ENCODE measurements at places on chromosomes 16 and 17.
A peak's percentile ranks its signal among the peaks of the same experiment; 100 is the strongest.

GRCh38 chr17:42247734-42248133 is 28.5 kb downstream of the STAT5B start:
- no peak for DNase-seq

DNA sequence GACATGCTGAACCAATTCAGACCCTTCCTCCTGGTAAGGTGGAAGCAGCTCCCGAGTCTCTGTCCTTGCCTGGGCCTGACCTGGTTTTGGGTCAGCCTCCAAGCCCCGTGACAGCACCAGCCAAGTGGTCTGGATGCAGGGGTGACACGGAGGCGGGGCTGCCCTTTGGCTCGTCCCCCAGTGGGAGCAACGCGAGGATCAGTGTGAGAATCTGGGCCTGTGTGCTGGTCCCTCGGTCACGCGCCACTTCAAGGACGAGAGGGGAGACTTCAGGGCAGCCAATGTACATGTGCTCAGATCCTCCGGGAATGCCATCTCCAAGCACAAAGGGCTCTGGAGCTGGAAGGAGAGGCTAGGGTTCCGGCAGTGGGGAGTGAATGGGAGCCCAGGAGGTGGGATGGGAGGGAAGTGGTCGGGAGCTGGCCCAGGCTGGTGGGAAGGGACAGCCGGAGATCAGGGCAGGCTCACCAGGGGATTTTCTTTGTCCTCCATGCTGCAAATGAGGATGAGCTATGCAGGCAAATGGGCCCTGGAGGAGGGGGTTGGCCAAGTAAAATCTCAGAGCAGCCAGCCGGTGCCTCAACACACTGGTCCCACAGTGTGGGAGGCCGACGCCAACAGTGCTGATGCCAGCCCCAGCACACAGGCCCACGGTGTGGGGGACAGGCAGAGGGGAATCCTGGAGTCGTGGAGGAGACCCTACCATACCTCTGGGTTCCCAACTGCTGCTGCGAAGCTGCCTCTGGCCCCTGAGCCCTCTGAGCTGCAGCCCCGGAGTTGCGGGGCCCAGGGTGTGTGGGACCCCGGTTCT is 4.2 kb upstream of the NDRG4 start:
- DNase-seq, result no peak

DNA sequence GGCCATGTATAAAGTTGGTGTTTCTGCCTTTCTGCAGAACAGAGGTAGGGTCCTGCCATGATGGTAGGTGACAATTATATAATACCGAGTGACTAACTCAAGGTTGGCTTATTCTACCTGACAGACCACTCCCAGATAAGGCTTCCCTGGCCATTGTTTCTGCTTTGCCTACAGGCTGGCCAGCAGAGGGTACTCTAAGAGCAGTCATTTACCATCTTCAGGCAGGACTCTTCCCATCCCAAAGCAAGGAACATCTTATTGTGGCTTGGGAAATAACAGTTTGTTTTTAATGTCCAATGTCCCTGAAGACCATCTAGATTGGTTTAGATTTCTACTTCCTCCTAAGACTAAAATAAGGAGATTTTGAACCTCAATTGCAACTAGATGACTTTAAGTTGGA is 74.1 kb downstream of the SNX11 start:
- no peak for DNase-seq

GRCh38 chr17:40848583-40849235 is 18.3 kb downstream of the KRT12 start:
- DNase-seq, result no peak

DNA sequence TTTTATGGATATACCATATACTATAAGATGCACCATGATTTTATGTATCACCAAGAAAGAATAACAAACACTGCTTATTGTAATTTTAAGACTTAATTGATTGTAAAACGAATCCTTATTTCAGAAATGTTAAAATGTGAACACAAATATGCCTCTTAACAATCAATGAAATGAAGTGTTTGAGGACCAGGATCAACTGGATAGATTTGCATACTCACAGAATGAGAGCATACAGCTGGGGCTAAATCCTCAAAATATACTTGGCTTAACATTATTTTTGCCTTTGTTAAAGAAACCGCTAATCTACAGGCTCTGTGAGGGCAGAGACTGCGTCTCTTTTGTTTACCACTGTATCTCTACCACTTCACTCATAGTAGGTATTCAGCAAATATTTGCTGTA is 93.6 kb downstream of the SPACA3 start:
- no peak for DNase-seq

DNA sequence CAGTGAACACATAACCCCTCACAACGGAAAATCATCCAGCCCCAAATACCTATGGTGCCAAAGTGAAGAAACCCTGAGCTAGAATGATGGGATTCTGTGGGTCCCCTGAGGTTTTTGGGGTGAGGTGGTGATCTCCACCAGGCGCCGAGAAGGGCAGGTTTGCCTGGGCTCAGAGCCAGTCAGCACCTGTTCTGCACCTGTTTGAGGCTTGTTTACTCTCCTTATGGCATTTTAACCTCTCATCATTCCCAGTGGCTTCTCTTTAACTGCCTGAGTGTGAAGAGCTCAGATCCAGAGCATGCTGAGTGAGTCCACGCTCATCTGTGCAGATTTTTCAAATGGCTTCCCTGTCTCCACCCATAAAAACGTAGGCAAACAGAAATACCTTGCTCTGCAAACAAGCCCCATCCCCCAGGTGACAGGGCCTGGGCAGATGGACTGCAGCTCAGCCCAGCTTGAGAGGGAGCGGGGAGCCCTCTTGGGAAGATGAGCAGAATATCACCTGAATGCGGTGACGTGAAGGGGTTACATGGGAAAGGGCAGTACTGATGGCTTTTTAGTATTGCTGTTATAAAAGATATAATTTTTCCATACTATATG is 40.1 kb upstream of the CLEC19A start:
- DNase-seq, result no peak

DNA sequence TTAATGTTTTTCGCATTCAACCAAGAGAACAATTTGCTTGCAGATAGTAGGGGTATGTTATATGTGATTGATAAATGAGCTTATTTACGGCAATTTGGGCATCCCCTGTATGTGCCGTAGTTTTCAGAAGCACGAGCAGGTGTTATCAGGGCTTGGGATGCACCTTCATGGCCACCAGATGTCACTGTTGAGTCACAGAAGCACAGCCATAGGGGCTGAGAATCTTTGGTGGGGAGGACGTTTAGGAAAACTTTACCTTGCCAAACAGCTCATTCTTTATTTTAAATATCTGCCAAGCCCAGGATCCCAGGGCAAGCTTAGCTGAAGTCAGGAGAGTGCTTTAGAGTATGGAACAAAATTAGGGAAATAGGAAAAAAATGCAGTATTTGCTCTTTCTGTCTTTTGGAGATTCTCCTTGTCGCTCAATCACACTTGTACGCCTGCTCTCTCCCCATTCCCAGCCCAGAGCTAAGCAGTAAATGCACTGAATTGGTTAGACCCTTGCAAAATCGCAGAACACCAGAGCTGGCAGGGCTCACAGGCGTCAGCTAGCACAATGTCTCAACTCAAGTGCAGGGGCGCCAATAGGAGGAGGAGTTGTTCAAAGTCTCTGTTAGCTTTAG is 93.6 kb upstream of the MPHOSPH6 start:
- DNase-seq, result peak; percentile 61

GRCh38 chr16:2820836-2821486 is 3.9 kb downstream of the PRSS21 start:
- DNase-seq, result no peak

- DNase-seq, result peak; percentile 22
Measured at GRCh38 chr16:68247400-68247799, 2.2 kb downstream of the PLA2G15 start.

DNA sequence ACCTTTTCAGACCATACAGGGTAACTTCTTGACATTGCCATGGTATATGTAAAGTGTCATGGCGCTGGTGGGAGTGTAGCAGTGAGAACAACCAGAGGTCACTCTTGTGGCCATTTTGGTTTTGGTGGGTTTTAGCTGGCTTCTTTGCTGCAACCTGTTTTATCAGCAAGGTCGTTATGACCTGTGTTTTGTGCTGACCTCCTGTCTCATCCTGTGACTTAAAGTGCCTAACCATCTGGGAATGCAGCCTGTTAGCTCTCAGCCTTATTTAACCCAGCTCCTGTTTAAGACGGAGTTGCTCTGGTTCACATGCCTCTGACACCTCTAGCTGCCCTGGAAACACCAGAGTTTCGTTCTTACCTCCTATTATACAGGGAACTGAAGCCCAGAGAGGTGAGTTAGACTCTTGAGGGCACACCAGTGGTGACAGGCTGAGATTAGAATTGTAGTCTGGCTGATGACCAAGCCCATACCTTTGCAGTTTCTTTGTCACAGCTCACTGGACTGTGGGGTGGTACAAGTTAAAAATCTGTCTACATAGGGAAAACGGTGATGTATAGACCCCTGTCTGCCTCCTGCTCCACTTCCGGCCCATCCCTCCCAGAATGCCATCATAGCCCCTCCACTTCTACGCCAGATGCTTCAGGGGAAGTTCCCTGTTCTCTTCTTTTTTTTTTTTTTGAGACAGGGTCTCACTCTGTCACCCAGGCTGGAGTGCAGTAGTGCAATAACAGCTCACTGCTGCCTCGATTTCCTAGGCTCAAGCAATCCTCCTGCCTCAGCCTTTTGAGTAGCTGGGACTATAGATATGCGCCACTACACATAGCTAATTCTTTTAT is 21.0 kb downstream of the KSR1 start:
- DNase-seq, result no peak

DNA sequence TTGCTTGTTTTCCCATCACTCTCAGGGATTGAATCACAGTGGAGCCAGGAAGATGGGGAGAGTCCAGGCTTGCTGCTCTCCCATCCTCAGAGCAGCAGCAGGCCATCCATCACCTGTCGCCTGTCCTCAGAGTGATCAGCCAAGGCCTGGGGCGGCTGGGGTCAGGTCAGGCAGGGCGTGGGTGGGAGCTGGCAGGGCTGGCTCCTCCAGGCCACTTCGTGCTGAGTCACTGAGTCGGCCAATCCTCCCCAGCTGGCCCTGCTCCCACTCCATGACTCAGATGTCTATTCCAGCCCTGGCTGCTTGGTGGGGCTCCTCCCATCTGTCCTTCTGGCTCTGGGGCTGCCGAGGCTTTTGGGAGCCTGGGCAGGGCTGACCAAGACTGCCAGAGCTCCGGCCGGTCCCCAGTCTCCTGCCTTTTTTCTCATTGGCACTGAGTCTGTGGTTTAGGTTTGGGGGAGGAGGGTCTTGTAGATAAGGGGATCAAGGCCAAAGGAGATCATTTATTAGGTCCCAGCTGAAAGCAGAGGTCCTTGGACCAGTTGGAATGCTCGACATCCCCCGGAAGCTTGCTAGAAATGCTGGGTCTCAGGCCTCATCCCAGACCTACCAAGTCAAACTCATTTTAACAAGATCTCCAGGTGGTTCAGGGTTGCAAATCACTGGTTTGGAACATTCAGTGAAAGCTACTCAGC is 72.7 kb downstream of the ABCC1 start:
- no peak for DNase-seq

GRCh38 chr16:74469946-74470478 is 48.7 kb upstream of the CLEC18B start:
- DNase-seq, result no peak

DNA sequence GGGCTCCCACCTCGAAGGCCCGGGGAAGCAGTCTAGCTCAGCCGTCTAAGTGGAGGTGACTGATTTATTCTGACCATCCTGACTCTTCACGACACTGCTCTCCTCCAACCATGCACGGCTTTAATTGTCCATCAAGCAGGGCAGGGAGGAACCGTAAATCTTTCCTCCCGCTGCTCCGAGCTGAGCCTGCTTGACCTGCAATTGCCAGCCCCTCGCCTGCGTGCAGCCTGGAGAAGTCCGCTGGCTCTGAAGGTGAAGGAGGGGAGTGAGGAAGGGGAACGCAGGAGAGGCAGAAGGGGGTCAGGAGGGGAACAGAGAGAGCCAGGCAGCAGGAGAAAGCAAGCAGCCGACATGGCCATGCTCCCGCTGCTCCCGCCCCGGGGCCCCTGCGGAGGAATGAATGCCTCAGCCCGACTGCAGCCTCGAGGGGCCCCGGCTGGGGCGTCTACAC is 10.1 kb downstream of the RBFOX3 start:
- DNase-seq, result no peak

GRCh38 chr17:20032636-20033035 is 23.5 kb downstream of the SPECC1 start:
- DNase-seq, result no peak

DNA sequence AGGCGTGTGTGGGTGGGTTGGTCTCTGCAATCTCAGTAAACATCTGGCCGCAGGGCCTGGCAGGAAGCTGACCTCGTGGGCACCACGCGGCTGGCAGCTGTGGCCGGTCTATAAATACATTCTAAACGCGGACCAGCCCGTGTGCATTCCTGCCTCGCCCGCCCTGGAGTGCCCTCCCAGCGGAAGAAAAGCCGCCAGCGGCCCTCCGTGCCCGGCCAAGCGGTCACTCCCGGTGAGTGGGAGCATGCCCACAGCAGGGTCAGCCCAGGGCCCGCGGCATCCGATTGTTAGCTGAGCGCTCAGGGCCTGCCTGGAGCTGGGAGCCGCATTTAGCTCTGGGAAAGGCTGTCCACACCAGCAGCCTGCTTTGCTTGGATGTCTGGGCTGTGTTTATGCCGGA is 10.3 kb downstream of the ZNF469 start:
- DNase-seq, result no peak

GRCh38 chr17:80319999-80320344 is 59.3 kb downstream of the RNF213 start:
- no peak for DNase-seq

DNA sequence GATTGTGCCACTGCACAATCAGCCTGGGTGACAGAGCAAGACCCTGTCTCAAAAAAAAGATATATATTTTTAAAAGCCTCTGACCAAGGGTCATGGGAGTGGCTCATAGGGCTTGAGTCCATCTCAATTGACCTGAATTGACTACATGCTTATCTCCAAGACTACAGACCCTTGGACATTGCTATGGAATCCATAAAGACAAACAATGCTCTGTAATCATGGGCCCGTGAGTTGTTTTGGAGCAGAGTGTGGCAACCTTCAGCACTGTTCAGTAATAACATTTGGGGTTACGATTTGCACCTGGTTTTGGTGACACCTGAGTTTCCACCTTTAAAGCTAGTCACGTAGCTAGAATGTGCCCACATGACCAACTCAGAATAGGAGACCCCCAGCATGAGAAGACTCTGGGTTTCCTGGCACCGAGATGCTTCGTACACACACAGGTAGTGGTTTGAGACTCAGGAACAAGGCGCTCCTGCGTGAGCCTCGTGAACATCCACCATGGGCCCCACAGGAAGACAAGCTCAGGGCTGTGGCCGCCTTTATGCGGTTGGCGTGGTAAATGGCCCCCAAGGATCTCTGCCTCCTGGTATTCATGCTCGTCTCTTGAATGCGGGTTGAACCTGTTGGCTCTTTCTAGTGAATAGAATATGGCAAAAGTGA is 66.6 kb upstream of the RPH3AL start:
- DNase-seq, result peak; percentile 62

GRCh38 chr16:75048054-75048453 is 49.2 kb downstream of the ZNRF1 start:
- no peak for DNase-seq

- no peak for DNase-seq
Measured at GRCh38 chr17:13143001-13143400, 125.2 kb upstream of the ELAC2 start.
